Fibroblast of lung (primary cell): ENCODE measurements at places on chromosomes 12 and 14.

DNA sequence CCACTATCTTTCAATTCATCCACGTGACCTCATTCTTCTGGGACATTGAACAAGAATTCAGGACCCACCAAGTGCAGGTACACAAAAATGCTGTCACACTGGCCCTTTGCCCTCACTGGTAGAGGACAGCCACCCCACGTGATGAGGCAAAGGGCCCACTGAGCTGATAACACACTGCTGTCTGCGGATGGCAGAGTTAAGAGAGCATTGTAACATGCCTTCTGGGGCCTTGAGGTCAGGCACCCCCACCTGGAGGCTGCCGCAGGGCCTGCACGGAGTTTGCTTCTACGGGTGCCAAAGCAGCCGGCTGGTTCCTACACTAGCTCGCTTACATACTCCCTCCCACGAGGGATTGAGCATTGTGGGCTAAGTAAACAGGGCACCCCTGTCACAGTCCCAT is 101.0 kb downstream of the LRIG3 start:
- DNase-seq, result no peak

GRCh38 chr14:104392001-104392395 is 187.6 kb upstream of the C14orf180 start:
- no peak for DNase-seq

DNA sequence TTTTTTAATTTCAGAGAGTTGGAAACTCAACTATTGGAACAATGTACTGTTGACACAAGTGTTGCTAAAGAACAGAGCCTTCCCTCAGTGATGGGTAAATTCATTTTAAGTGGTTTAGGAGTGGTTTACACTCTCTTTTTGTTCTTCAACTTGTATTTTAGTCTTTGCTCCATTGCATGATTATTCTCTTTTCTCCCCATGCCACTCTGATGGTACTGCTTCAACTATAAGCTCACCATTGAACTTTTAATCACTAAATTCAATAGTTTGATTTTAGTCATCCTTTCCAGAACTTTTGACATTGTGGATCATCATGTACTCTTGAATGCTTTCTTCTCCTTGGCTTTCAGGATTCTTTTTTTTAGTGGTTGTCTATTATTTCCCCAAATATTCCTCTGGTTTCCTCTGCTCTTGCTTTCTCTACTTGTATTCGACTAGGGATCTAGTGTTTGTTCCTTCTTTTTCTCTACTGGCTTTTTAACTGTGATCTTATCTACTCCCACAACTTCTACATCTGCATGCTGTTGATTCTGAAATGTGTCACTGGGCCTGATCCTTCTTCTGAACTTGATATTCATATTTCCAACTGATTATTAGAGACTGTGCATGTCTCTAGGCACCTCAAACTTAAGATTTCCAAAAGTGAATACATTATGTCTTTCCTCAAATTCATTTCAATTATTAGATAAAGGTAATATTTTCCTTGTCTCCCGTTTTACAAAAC is 15.4 kb downstream of the ACTR10 start:
- no peak for DNase-seq

DNA sequence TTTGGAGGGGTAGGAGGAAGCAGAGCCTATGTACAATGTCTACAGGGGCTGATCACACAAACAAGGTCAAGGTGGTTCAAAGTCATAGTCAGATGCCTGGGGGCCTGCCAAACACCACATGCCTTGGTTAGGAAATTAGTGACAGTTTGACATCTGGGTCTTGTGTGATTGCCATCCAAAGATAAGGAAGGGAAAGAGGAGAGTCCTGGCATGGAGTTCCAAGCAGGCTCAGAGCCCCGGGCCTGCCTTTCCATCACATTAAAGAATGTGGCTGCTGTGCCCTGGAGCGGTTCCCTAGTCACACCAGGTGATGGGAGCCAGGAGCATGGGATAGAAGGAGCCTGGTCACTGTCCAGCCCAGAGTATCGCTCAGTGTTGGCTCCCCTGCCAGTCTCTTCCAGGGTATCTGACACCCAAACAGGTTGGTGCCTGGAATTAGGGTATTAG is 53.6 kb upstream of the BCL2L14 start:
- peak; percentile 18 for DNase-seq

- no peak for DNase-seq
These were observed 224.1 kb downstream of the SLC25A21 start for GRCh38 chr14:36948157-36948859.

GRCh38 chr14:44830371-44830770 is 131.4 kb downstream of the KLHL28 start:
- no peak for DNase-seq

DNA sequence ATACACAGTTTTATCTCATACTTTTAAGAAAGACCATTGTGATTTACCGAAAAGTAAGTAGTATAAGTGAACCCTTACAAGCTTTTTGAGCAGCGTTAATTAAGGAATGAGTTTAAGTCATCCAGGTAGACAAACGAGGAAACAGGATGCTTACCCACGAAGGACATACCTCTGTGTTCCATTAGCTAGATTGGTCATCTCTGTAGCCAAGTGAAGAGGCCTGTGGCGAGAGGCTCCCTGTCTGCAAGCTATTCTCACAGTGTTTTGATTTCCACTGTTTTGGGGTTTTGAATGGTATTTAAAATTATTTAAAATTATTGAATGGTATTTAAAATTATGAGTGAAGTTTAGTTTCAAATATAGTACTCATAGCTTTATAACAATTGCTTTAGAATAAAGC is 342.1 kb upstream of the RGS6 start:
- DNase-seq, result no peak

GRCh38 chr14:101151226-101151926 is 247.9 kb upstream of the RTL1 start:
- no peak for DNase-seq

- peak; percentile 19 for DNase-seq
These were observed 38.5 kb downstream of the SPTB start for GRCh38 chr14:64841121-64841651.

- peak; percentile 55 for DNase-seq
These were observed 2.1 kb upstream of the PTPRQ start for GRCh38 chr12:80441921-80442320.

- peak; percentile 53 for DNase-seq
These were observed 192.8 kb downstream of the LRIG3 start for GRCh38 chr12:58727521-58727920.

GRCh38 chr12:53232646-53233461 is 845 bp upstream of the RARG start:
- DNase-seq, result peak; percentile 49
